ENCODE measurements at places on chromosomes 2 and 18.

DNA sequence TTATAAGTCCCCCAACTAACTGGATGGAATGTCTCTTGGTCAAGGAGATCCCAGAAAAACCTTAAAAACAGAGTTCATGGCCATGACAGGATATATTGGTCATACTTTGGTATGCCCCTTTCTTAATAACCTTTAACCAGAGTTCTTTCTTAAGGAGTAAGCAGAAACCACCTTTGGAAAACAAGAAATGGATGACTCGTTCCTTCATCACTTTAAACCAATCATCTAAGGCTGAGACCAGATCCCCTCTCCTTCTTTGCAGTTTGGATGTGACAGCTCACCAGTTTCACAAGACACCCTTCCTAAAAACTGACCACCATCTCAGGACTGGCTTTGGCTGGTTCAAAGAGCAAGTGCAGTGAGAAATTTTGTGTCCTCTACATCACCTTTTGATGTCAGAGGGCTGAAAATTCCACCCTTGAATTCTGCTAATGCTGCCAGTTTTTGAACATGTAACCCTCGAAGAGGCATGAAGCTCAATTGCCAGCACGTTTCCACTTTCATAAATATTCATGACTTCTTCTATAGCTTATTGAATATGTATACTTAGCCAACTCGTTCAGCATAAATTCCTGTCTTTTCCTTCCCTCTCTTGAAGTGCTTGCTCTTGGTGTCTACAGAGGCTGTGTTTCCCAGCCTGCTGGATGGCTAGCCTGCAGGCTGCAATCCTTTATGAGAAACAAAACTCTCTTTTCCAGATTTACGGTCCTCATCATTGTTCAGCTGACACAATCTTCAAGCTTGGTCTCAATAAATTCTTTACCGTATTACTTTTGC is 1323.5 kb upstream of the TMEFF2 start:
- DNase-seq: no peak

DNA sequence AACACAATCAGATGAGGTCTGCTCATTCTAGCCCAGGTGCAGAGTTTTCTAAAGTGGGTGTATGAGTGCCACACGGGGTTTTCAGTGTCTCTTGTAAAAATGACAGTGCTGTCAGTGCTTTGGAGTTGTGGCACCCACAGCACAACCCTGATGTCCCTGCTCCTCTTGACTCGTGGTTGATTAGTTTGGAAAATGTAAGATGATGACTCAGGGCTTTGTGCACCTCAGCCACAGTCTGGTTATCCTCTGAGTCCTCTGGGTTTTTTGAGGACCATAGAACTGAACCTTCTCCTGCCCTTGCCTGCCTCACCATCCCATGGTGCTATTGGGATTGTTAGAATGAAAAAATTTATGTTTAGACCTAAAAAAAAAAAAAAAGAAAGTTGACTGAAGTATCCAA is 105.6 kb downstream of the MYO1B start:
- DNase-seq: no peak

GRCh38 chr18:55078303-55078932 is 119.2 kb upstream of the CCDC68 start:
- no peak for DNase-seq

- DNase-seq: no peak
Observed at GRCh38 chr2:216023055-216023648, 9.8 kb upstream of the MREG start.

DNA sequence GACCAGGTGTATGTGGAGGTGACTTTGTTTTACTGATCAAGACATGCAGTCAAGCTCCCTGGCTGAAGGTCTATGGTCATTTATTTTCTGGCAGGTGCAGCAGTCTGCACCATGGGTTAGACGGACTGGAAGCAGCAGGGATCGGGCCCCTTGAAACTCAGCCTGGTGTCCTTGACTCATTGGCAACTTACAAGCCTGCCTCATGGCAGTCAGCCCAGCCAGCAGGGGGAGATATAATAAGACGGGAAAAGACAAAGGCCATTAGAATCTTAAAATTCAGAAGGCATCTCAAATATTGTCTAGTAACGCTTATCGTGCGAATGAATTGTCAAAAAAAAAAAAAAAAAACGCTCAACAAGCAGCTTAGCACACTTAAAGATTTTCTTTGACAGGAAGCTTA is 308.2 kb downstream of the EN1 start:
- no peak for DNase-seq

GRCh38 chr2:226623587-226624368 is 175.8 kb downstream of the IRS1 start:
- DNase-seq: no peak

GRCh38 chr18:34514238-34514637 is 195.9 kb upstream of the DTNA start:
- DNase-seq: no peak

DNA sequence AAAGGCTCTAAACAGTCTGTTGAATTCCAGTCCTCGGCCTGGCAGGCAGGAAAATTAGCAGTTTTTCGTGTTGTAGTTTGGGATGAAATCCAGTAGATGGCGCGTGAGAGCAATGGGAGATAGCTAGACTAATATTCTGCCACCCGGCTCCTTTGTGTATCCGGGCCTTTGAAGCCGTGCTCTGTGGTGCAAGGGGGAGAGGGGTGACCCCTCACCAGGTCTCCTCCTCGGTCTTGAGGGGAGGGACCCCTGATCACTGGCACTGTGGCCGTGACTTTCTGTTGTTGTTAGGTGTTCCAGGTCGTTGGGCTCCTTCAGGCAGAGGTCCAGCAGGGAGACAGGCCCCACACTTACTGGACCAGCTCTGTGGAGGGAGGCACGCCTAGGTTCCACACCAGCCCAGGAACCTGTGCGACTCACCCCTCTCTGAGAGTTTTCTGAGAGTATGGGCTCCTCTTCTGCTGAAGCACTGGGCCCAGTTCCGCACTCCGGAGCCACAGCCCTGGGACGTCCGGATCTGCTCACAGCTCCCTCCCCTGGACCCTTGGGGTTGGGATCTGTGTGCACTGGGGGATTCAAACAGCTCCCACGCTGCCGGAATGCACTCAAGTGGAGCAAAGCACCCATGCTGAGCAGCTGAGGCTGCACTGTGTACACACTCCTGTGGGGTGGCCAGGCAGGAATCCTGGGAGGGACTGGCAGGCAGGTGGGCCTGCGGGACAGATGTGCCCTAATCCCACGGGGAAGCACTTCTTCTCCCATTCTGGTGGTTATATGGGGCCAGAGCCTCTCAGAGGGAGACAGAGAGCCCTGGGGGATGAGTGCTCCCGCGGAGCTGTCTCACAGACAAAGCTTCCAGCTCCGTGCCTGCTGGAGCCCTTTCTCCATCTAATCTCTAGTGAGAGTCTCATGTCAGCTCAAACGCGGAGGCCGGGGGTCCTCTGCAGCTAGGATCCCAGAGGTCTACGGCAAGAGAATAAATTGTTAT is 8.8 kb downstream of the GKN2 start:
- peak; percentile 53 for DNase-seq

GRCh38 chr2:58928973-58929372 is 687.8 kb upstream of the FANCL start:
- DNase-seq: no peak

DNA sequence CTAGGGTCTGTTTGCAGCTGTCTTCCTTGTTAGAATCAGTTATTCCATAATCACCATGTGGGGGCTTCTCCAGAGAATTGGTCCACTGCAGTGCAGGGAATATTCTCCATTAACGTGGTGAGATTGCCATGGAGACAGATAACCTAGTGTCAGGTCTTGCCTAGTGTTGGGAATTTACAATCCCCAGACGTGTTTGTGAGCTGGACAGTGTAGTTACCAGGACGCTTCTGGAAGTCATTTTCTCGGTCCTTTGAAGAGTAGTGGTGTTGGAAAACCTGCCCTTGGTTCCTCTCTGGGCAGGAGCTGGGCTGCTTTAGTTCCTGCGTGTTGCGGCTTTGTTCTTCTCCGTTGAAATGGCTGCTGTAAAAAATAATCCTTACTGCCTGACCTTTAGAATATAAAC is 68.8 kb upstream of the LYPD6B start:
- DNase-seq: no peak

DNA sequence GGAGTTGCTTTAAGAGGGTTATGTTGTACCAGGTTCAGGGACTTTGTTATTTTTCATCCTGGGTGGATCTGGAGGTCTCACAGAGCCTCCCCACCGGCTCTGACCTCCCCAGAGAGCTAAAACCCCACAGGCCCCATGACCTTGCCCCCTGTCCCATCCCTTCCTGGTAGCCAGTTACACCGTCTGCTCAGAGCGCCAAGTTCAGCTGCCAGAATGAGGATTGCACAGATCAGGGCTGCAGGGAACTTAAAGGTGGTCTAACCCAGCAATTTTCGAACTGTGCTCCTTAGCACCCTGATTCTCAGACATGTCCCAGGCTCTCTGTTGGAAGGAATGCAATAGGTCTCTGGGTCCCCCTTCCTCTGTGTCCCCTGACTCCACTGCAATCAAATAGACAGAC is 32.1 kb downstream of the ATOH8 start:
- no peak for DNase-seq

DNA sequence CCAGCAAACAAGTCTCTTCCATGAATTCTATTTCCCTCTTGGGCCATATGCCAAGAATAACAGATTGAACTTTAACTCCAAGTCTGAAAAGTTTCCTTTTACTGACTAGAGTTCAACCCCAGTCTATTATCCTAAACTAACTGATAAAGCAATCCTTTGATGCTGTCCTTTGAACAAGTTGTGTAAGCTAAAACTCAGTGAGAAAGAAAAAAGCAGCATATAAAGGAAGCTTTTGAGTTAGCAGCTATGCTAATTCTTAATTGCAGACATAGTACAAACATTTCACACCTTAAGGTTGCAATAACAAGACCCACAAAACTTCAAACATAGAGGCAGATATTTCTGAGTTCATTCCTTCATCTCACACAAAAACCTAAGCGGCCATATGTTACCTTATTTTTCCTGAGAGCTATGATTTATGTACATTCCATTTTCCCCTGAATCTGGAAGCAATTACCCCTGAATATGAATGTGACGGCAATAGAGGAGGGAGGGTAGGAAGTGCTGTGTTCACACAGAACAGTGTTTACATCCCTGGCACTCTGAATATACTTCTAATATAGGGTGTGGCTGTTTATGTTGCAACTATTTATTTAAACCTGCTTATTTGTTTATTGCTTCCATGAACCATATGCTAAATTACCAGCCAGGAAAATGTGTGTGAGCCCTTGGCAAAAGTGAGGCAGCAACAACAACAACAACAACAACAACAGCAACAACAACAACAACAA is 180.6 kb downstream of the IRS1 start:
- no peak for DNase-seq

- no peak for DNase-seq
Observed at GRCh38 chr2:228866044-228866443, 405.0 kb downstream of the PID1 start.

DNA sequence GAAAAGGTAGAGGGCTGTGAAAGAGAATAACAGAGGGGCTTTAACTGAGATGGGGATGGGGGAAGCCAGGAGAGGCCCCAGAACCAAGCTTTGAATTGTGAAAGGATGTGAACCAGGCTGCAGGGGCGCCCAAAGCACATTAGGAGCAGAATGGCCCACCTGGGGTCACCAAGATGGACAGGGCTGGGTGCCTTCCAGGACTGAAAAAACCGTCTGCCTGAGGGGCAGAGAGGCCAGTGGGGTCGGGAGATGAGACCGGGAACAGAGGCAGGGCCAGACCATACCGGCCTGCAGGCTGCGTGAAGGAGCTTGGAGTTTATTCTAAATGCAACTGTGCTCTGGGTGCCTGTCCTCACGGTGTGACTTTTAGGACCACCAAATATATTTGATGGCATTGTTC is 29.1 kb upstream of the FAM136A start:
- no peak for DNase-seq

- no peak for DNase-seq
Observed at GRCh38 chr2:666441-666840, 10.8 kb downstream of the TMEM18 start.

- DNase-seq: no peak
Observed at GRCh38 chr2:43605079-43605655, 9.3 kb upstream of the THADA start.

DNA sequence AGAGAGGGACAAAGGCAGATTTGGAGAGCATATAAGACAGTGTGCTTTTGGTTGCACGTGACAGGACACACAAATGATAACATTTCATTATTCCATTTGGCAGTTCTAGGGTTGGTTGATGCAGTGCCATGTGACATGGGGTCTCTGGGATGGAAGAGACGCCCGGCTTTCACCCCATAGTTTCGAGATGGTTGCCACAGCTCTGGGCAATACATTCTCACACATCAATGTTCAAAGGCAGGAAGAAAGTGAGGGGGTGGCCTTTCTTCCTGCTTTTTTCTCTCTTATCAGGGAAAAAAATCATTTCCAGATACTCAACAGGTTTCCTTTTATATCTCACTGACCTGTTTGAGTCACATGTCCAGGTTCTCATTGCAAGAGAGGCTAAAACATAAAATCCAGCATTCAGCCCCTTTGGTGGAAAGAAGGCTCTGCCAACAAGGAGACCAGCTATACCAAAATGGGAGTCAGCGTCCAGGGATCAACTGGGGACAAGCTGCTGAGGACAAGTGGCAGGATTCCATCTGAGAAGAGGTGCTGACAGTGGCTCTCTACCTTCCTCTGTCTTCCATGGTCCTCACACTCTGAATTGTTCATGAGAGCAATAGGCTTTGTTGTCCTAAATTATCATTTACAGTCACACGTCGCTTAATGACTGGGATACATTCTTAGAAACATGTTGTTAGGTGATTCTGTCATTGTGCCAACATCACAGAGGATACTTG is 29.1 kb upstream of the ANKRD44 start:
- no peak for DNase-seq

DNA sequence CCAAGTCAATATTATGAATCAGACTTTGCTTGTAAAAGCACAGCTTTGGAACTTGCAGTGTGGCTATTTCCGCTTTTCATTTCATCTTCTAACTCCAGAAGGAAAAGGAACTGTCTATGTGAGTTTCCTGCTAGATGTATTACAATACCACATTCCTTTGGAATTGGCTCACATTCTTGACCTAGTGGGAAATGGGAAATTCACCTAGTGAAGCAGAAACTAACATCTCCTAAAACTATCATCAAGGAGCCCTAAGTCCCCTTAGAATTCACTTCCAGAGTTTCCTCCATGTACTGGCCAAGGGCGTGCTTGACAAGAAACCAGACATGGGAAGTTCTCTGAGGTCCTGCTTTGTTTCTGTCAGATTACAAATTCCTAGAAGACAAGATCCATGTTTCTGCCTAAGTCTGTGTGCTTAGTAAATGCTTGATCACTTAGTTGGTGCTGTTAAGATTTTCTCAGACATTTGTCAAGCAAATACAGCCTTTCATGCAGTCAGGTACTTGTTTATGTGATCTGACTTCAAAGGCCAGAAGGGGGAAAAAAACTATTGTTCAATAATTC is 275.7 kb upstream of the FN1 start:
- no peak for DNase-seq

DNA sequence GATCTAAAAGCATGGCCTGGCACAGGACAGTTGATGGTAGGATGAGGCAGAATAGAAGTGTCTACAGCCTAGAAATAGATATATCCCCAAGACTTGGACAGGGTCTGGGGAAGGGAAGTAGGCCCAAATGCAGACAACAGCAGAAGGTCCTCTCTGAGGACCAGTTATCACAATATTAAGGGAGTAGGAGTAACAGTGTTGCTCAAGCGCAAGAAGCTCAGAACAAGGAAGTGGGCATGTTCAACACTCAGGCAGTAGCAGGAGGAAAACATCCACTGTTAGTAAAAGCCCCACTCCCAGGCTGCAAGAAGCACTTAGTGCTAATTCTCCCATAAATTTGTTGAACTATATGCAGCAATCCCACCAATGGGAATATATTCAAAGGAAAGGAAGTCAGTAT is 314.7 kb downstream of the METTL4 start:
- DNase-seq: no peak

- no peak for DNase-seq
Observed at GRCh38 chr18:63405986-63406385, 16.3 kb downstream of the VPS4B start.

- DNase-seq: no peak
Observed at GRCh38 chr2:96344011-96344410, 8.4 kb downstream of the NCAPH start.

- no peak for DNase-seq
Observed at GRCh38 chr2:61906186-61906470, 654 bp downstream of the COMMD1 start.

All from NCI-H187 treated with DMSO at 0.1 percent for 48 hours (cell line).